ENCODE measurements at places on chromosomes 4 and X.

- no peak for DNase-seq
Measured at GRCh38 chr4:129747756-129748155, 651.8 kb downstream of the C4orf33 start.

DNA sequence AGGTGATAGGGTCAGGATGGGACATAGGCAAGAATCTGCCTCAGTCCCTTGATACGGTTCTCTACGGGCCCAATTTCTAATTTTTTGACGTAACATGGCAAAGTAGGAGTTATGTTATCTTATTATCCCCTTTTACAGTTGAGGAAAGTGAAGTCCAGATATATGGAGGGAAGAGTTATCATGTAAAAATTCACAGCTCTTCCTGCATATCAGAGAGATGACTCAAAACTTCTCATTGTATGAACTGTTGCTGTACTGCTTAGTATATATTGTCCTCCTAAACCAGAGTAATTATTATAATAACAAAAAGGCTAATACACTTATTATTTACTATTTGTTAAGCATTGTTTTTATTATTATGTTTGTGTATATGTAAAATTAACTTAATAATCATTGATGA lies 260.5 kb upstream of the IGFBP7 start:
- DNase-seq, result no peak

DNA sequence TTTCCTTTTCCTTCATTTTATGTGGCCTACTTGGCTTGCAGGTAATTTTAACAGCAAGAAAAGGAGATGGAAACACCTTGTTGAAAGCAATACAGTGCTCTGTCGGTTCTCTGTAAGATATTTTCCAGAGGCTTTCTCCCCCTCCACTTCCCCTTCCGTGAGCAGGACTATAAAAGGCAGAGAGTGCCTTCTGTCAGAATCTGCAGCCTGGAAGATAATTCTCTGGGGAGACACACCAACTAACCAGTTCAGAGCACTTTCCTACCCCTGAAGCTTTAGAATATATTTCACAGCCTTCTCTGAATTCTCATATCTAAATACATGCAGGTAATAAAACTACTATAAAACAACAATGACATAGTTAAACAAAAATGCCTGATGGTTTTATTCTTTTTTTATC lies 141.1 kb downstream of the IDS start:
- DNase-seq, result no peak

- no peak for DNase-seq
Measured at GRCh38 chrX:100090931-100091330, 319.1 kb downstream of the PCDH19 start.

- no peak for DNase-seq
Measured at GRCh38 chr4:41465146-41465761, 72.7 kb upstream of the LIMCH1 start.

- no peak for DNase-seq
Measured at GRCh38 chrX:100880368-100880767, 6.2 kb upstream of the NOX1 start.

DNA sequence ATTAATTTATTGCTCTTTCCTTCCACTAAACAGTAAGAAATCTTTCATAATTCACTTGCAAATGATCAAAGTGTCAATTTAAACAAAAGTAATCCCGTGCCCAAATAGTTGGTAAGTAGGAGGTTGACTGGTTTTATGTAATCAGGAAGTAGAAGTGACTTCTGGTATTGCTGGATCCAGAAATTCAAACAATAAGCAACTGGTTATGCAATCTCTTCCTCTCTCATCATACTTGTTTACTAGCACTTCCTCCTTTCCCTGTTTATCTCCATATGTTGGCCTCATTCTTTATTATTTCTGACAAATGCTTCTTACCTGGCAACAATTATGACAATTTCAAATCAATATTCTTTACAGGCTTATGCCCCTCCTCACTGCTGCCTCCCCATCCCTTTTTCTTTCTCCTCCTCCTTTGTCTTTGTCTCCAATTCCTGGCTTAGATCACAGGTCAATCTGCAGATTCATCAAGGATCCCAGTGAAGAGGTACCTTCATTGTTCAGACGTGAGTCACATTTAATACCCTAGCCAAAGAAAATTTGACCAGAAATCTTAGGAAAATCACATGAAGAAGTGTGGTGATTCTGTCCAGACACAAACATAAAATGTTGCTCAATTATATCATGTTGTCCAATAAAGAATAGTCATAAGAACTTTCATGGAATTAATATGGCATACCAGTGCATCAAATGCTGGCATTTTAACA lies 323.2 kb upstream of the PCDH7 start:
- DNase-seq, result no peak

- DNase-seq, result no peak
Measured at GRCh38 chr4:8840816-8841455, 30.7 kb downstream of the HMX1 start.

GRCh38 chr4:174996079-174996478 lies 77.9 kb downstream of the ADAM29 start:
- DNase-seq, result no peak

DNA sequence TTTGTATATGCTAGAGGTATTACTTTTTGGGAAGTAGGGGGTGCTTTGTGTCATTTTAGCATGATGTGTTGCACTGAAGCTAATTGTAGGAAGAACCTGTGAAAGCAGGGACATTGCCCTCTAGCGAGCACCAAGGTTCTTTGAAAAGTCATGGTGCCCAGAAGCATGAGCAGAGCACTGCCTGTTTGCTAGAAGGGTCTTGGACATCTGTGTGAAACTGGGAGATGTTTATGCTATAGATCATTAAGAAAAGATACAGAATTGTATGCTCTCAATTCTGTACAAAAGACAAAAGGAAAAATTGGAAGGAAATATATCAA lies 14.7 kb downstream of the GRPR start:
- no peak for DNase-seq

- no peak for DNase-seq
Measured at GRCh38 chrX:40922307-40922706, 162.9 kb upstream of the USP9X start.

Data from stimulated activated naive CD4-positive, alpha-beta T cell treated with Interleukin-2 at 50 U/mL for 16 hours (primary cell).